Hair follicle dermal papilla cell (primary cell): ENCODE measurements at places on chromosomes 7 and 10. TPM values are rescaled to one million over a fixed set of nuclear protein-coding genes. Genes with fewer than 3 reads are reported as not detected.

Gene LBX1
- total RNA-seq, result not detected in 2 replicates

Gene APBB1IP
- 5.2 and 8.0 TPM in 2 replicates for total RNA-seq

Gene CADPS2
- 15.3 and 24.5 TPM in 2 replicates for total RNA-seq

Gene TMEM270
- not detected in 2 replicates for total RNA-seq

Gene NANOS1
- 0.61 and 1.5 TPM in 2 replicates for total RNA-seq

Gene CYP3A5
- 0.32 TPM in 1 of 2 replicates, not detected in the other for total RNA-seq

Gene FFAR4
- not detected in 2 replicates for total RNA-seq

Gene MAGI2
- total RNA-seq, result 13.8 and 21.7 TPM in 2 replicates

Gene CYP26C1
- under 0.01 and 0.16 TPM in 2 replicates for total RNA-seq

Gene SPDYE9
- not detected in 2 replicates for total RNA-seq

Gene ZNF479
- not detected in 2 replicates for total RNA-seq
